ENCODE measurements at places on chromosomes 3 and 15.

- no peak for DNase-seq
These were observed 103.4 kb downstream of the IL20RB start for GRCh38 chr3:137061186-137061585.

DNA sequence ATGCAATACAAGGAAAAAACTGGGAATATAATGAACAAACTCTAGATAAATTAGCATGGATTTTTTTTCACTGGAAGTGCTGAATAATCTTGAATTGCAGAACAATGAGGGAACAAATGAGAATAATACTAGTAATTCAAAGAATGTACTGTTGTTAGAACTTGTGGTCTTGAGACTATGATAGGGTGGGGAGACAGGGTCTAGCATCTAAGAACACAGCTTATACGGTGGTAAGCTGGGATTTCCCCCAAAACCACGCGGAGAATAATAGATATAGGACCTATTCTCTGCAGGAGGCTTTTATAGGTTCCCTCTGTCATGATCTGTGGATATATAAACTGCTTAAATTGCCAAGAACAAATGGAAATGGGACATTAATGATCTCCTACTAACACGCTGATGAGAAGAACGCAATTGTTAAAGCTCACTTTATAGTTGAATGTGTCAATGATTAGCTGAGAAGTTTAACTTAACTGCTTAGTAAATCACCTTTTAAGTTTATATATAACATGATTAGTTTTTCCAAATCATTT is 692.3 kb downstream of the ZPLD1 start:
- DNase-seq = no peak

- no peak for DNase-seq
These were observed 64.9 kb upstream of the RBMS3 start for GRCh38 chr3:29215948-29216347.

- no peak for DNase-seq
These were observed 78.3 kb downstream of the SMAD6 start for GRCh38 chr15:66780172-66780972.

DNA sequence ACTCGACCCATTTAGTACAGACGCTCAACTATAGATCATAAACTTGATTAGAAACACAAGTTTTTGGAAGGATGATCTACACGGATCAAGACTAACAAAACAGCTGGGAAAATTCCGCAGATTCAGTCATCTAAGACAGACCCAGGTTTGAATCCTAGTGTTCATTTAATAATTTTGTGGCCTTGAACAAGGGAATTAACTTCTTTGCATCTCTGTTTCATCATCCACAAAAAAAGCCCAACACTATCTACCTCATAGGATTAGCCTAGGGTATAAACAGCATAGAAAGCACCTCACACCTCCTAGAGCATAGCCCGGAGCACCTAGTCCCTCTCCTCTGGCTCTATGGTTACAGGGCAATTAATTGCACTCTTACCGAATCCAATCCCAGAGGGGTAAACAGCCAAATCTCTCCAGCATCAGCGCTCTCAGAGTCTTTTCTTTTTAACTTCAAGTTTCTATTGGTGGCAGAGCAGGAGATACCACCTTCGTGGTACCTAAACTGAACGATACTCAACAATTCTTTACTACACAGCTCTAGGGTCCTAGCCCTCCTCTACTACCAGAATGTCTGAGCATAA is 3.5 kb downstream of the TBL1XR1 start:
- no peak for DNase-seq

DNA sequence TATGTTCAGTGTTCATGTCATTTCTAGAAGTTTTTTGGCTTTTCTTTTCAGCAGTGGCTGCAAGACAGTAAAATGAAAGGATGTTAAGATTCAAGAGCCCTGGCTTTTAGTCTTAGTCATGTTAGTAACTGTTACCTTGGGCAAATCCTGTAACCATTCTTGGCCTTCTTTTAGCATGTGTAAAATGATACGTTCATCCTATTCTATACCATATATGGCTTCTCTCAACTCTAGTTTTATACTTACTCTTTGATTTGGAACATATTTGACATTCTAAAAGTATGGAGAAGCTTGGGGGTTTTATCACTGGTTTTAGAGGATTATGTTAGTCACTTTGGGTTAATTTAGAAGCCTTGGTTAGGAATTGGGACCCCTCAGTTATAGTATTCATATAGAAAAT is 20.1 kb downstream of the GTF2E1 start:
- no peak for DNase-seq

All from stimulated activated naive CD4-positive, alpha-beta T cell treated with Interleukin-2 at 50 U/mL for 16 hours (primary cell).